Left cardiac atrium (tissue), 4 donors: ENCODE measurements at places on chromosomes 1 and 21. TPM values are rescaled to one million over a fixed set of nuclear protein-coding genes. Genes with fewer than 3 reads are reported as not detected.

The DYNLT4 gene
- total RNA-seq = 0.71 TPM

The CD1E gene
- not detected for total RNA-seq

GRCh38 chr21:34875830-34876229 lies 173.3 kb downstream of the RUNX1 start:
- no peak for DNase-seq

- DNase-seq = peak; percentile 42
Measured at GRCh38 chr1:231734417-231734816, 107.8 kb downstream of the DISC1 start.

DNA sequence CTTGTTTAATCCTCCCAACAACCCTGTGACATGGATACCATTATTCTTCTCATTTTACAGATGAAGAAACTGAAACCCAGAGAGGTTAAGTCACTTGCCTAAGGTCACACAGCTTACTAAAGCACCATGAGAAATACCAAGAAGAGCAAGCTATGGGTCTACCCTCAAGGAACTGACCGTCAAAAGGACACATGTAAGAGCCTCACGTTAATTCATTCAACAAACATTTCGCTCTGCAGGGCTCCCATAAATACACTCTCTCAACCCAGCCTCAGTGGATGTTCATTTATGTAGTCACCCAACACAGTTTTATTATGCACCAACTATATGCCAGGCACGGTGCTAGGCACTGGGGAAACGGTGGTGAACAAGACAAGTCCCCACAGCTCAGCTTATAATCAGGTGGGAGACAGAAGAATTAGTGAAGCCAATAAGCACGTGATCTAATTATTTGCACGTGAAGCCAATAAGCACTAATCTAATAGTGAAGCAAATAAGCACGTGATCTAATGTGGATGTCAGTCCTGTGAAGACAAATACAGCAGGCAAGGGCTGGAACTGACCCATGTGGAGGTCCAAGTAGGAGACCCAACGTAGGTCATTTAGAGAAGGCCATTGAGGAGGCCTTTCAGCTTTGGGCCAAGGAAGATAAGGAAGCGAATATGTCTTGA lies 52.1 kb upstream of the ZBTB40 start:
- no peak for DNase-seq

The KIRREL1 gene
- 21.2 TPM for total RNA-seq

DNA sequence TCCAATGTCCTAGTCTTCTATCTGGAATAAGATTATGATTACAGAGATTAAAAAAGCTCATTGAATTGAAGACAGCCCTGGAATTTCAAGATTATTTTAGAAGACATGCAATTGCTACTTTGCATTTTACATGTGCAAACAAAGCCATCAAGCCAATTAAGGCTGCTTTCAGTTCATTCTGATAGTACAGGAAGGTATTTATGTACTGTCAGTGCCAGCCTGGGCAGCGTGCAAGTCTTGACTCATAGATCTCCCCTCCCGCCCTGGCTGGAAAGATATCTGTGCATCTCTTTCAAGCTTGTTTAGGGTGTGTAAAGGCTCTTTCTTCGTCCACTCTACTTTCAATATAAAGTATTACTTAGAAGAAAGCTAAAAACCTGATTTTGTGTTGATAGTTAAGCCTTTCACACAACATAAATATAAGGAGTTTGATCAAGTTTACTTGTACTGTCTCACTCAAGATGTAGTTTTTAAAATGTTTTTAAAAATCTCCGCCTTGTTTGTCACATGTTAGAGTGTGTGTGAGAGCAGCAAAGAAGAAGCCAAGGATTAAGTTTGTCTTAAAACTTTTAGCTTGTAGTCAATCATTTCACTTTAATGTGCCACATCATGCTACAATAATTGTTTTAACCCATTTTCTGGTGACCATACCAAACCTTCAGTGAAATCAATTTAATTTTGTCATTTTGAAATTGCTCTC lies 13.6 kb upstream of the LYPLAL1 start:
- no peak for DNase-seq

GRCh38 chr1:163381487-163382184 lies 59.9 kb downstream of the NUF2 start:
- DNase-seq = no peak

- DNase-seq = no peak
Measured at GRCh38 chr1:163298365-163298764, 23.4 kb upstream of the NUF2 start.

GRCh38 chr1:86119214-86119764 lies 37.3 kb downstream of the COL24A1 start:
- DNase-seq = no peak

DNA sequence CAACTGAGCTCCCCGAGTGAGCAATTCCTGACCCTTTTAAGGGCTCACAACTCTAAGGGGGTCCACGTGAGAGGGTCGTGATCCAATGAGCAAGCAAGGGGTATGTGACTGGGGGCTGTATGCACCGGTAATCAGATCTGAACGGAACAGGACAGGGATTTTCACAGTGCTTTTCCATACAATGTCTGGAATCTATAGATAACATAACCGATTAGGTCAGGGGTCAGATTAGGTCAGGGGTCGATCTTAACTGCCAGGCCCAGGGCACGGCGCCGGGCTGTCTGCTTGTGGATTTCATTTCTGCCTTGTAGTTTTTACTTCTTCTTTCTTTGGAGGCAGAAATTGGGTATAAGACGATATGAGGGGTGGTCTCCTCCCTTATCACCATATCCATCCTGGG lies 30.7 kb upstream of the OPRD1 start:
- no peak for DNase-seq

The RXFP4 gene
- not detected for total RNA-seq

The CLEC20A gene
- total RNA-seq = not detected

The LY9 gene
- total RNA-seq = 0.65 TPM

DNA sequence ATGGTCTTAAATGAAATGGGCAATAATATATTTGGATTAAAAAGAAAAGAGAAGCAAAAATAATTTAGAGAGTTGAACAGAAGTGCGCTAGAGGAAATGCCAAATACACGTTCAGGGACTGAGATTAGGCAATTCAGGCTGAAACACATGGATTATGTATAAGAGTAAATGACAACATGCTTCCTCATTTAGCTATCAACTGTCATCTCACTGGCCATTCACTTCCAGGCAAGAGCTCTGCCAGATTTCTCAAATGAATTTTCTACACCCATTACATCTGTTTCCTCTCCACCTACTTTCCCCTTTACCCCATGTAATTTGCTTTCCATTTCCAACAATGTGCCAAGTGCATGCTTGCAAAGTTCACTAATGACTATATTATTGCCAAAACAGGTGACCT lies 582.4 kb downstream of the LTN1 start:
- no peak for DNase-seq

The SPRR2B gene
- total RNA-seq = not detected

DNA sequence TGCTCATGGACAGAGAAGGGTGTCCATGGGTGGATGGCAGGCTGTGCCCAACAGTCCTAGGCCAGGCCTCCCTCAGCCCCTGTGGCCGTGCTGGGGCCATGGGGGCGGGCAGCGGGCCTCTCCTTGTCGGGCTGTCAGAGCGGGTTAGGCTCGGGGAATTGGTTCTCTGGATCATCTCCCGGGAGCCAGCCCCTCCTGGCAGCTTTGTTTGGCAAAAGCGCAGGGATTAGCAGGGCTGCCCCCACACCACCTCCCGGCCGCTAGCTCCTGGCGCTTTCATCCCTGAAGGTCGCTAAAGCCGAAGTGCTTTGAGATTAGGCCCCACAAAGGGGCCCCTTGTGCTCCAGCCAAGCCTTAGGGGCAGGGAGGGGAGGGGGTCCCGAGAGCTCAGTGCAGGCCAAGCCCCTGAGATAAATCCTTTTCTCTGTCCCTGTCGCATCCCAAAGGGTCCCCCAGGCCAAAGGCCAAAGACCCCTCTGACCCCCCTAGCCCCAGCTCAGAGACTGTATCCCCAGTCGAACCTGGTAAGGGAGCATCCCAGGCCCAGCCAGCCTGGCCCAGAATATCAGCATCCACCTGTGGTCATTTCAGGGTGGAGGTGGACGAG lies 9.8 kb upstream of the DMBX1 start:
- DNase-seq = no peak

- DNase-seq = no peak
Measured at GRCh38 chr1:84406346-84406861, 8.1 kb downstream of the DNASE2B start.

DNA sequence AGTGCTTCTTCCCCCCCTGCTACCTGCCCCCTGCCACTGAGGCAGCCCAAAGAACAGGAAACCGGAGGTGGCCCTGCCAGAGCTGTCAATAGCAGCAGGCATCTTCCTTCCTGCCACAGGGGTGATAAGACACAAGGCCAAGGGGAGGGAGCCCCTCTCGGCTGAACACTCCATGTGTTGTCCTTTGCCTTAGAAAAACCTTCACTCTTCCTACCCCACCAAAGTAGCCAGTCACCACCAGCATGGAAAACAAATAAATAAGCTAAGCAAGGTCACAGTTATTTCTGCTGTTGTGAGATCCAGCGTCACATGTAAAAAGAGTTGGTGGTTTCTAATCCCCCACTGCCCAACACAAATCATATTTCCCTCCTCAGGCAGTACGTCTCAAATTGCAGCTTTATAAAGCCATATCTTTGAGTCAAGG lies 104.8 kb upstream of the DPT start:
- DNase-seq = no peak

The OXCT2 gene
- 16.2 TPM for total RNA-seq

The ROR1 gene
- total RNA-seq = 5.7 TPM
